ENCODE measurements at places on chromosomes 13 and 19.
A peak's percentile ranks its signal among the peaks of the same experiment; 100 is the strongest.

GRCh38 chr19:4210166-4210731, 19.1 kb upstream of the EBI3 start:
- DNase-seq: no peak

DNA sequence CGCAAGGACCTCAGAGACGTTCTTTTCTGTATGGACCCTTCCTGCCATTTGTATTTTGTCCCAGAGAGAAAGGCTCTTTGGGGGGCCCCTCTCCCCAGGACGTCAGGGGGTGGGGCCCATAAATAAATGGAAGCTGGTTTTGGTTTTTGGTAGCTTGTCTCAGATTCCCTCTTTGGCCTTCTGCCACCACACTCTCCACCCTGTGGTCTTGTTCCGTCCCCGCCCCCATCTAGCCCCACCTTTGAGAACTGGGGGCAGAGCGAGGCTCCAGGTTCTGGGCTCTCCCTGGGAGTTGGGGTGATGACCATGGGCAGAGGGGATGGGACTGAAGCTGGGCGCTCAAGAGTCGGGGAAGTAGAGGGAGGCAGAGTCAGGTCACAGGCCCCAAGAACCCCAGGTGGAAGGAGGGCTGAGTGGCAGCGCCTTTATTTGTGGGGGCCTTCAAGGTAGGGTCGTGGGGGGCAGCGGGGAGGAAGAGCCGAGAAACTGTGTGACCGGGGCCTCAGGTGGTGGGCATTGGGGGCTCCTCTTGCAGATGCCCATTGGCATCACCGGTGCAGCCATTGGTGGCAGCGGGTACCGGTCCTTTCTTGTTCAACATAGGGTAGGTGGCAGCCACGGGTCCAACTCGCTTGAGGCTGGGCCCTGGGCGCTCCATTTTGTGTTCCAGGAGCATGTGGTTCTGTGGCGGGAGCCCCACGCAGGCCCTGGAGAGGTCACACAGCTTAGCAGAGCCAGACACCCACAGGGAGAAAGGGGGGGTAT, 3.3 kb downstream of the ISYNA1 start:
- no peak for DNase-seq

DNA sequence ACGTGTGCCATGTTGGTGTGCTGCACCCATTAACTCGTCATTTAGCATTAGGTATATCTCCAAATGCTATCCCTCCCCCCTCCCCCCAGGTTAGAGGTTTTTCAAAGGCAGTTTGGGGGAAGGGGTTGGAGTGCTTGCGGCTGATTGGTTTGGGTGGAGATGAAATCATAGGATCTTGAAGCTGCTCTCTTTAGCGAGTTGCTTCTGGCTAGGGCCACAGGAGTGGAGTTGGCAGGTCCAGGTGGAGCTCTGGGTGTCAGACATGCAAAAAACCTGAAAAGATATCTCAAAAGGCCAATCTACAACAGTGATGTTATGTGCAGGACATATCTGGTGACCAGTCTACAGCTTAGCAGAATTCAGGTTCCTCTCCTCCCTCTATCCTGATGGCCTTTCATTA, 32.6 kb upstream of the CXCL17 start:
- DNase-seq: no peak

DNA sequence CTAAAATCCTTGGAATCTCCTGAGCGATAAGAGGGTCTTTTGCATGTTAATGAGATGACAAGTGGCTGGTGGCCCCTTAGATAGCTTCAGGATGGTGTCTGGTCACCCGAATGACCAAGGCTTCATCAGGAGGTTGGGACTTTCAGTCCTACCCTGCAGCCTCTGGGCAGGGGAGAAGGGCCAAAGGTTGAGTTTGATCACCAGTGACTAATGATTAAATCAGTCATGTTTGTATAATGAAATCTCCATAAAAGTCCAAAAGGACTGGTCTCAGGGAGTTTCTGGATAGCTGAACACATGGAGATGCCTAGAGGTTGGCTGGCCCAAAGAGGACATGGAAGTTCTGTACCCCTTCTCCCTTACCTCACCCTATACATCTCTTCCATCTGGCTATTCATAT, 316.2 kb downstream of the MTUS2 start:
- no peak for DNase-seq

DNA sequence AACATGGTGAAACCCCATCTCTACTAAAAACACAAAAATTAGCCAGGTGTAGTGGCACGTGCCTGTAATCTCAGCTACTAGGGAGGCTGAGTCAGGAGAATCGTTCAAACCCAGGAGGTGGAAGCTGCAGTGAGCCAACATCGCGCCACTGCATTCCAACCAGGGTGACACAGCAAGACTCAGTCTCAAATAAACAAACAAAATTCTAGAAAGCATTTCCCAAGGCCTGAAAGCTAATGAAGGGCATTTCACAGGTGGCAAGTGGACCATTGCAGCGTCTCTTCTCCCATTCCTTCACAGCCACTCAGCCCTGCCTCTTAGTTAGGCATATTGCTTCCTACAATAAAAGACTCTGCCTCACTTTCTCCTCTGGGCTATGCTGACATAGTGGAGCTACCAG, 13.5 kb upstream of the RXFP2 start:
- no peak for DNase-seq

DNA sequence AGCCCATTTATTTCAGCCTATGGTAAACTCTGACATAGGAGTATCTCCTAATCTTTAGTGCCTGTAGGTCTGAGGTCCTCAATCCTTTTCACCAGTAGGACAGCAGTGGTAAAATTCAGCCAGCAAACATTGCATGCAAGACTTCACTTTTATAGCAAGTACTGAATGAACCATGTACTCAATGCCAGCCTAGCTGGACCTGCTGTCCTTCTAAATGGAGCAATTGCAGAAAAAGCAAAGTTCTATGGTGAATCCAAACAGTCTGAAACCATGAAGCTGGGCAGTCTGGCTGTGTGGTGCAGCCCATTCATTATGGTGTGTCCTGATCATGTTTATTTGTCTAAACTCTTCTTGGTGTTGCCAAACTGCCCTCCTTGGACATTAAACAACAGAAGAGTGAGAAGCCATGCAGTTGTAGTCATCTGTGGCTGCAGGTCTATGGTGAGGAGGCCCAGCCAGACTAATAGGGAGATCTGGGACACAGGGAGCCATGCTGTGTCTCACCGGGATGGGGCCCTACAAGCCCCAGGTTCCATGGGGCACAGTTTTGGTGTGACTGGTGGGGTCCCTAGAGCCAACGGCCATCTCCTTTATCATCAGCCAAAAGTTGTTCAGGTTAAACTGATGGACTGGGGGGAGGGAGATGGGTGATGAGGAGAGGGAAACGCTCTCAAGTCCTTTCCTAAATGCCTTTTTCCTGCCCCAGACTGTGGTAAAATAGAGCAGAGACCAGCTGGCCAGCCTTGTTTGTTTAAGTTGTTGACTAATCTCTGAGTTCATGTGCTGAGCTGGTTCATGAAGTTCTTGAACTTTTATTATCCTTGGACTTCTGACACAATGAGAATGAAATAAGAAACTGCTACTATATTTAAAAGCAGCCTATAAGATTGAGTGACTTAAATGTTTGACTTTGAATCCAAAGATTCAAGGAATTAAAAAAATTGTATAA, 20.6 kb upstream of the TNFSF11 start:
- DNase-seq: no peak

DNA sequence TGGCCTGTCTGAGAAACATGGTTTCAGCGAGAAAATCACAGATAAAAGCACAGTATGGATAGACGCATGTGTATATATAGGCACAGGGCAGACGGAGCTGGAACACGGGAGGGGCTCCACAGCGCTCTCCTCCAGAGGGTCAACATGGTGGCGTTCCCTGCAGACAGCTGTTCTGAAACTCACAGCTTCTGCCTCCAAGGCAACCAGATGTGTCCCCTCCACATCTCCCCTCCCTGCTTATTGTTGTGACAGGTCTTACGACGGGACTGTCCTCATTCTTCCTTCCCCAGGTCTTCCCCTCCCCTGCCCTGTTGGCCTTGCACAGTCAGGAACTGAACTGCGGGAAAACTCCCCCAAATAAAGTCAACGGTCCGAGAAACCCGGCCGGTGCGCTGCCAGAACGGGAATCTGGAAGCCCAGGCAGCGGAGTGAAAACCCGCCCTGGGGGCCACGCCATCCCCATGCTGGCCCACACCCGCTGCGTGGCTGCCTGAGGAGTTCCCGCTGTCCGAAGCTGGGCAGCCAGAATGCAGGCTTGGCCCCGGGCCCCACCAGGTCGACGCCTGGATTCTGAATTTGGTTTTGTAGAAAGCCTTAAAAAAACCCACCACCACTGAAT, 2.6 kb upstream of the TIMM13 start:
- no peak for DNase-seq

GRCh38 chr13:21035498-21035897, 25.9 kb downstream of the LATS2 start:
- DNase-seq: no peak

- DNase-seq: no peak
Measured at GRCh38 chr13:75255653-75256052, 226.3 kb downstream of the TBC1D4 start.

GRCh38 chr19:39410831-39411080, 1.7 kb upstream of the PLEKHG2 start:
- no peak for DNase-seq

- DNase-seq: no peak
Measured at GRCh38 chr19:40241809-40242384, 15.4 kb upstream of the CCNP start.

DNA sequence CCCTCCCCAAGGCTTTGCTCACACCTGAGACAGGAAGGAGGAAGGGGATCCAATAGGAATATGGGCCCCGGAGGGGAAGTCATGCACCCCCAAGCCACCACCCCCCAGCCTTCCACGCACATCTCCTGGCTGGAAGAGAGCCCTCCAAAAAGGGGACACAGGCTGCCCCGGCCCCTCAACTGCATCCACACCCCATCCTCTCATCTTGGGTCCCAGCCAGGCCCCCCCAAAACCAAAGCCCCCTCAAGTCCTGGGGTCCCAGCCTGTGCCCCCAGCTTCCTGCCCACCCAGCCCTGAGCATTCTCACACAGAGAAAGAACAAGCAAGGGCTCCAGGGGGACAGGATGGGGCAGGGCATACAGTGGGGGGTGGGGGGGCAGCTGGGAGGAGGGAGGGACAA, 12.1 kb downstream of the SMIM24 start:
- DNase-seq: no peak

DNA sequence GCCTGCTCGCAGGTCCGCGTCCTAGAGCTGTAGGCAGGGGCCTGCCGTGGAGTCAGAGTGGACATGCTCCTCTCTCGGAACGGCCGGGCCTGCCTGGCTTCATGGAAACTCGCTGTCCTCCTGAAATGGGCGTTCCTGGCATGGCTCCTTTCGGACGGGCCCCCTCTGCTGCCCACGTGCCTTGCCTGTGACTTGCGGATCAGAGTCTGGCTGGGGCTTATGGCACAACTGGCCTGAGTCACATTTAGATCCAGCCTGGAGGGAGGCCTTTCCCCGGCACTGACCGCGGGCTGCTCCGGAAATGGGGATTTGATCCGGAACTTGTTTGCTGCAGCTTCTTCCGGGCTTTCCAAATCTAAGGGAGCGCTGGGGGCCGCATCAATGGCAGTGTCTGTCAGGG, 28.1 kb downstream of the THSD1 start:
- DNase-seq: no peak

- DNase-seq: no peak
Measured at GRCh38 chr13:25172303-25172630, 179 bp upstream of the AMER2 start.

- DNase-seq: no peak
Measured at GRCh38 chr13:42038661-42039456, 9.6 kb upstream of the DGKH start.

- DNase-seq: no peak
Measured at GRCh38 chr13:113354831-113355610, 8.9 kb downstream of the GRTP1 start.

- no peak for DNase-seq
Measured at GRCh38 chr13:20391597-20392452, 133.8 kb downstream of the CRYL1 start.

- DNase-seq: no peak
Measured at GRCh38 chr19:29370276-29370675, 155.5 kb upstream of the VSTM2B start.

GRCh38 chr13:93927431-93927830, 552.1 kb downstream of the DCT start:
- no peak for DNase-seq

DNA sequence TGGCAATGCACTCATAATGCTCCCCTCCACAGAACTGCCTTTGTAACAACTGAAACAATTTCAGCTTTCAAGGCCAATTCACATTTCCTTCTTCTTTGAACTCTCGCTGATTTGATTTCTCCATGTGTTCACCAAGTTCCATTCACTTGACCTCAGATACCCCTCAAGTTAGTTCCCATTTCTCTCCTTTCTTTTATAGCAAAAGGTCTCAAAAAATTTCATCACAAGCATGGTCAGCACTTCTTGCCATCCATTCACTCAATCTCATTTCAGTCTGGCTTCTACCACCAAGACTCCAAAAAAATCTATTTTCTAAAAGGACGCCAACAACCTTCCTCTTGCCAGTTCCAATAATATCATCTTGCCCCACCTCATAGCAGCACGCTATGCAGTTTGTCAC, 135.7 kb downstream of the DIAPH3 start:
- DNase-seq: no peak

DNA sequence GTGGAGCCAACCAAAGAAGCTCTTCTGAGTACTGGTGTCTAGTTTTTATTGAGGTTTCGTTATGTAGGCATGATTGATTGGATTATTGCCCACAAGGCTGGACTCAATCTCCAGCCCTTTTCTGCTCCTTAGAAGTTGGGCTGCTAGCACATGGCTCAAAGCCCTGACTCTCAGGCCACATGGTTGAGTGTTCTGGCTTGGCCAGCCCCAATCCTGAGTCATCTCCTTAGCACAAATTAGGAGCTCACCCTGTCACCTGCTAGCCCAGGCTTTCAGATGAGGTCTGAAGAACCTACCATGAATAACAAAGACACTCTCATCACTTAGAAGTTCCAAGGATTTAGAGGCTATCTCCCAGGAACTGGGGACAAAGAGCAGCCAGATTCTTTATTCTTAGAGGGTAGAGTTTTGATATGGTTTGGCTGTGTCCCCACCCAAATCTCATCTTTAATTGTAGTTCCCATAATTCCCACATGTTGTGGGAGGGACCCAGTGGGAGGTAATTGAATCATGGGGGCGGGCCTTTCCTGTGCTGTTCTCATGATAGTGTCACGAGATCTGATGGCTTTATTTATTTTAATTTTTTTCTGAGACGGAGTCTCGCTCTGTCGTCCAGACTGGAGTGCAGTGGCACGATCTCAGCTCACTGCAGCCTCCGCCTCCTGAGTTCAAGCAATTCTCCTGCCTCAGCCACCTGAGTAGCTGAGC, 11.3 kb downstream of the DPY19L3 start:
- DNase-seq: no peak

- DNase-seq: peak; percentile 16
Measured at GRCh38 chr13:41587490-41587889, 130.1 kb downstream of the RGCC start.

- DNase-seq: no peak
Measured at GRCh38 chr13:46058268-46058667, 5.7 kb upstream of the ZC3H13 start.

DNA sequence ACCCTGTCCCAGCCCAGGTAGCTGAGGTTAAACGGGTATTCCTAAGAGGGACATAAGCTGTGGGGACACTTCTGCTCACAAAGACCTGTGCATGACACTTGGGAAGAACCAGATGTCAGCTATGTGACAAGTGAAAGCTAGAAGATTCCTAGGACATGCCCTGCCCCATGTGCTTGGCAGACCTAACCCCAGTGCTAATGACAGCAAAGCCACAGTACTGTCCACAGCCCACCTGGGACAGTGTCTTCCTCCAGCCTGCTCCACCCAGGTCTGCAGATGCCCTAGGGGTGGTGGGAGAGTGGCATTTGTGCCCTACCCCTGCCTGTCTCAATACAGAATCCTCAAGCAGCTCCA, 18.4 kb upstream of the EPHX3 start:
- DNase-seq: no peak
